ENCODE measurements at places on chromosomes 5 and 9.

DNA sequence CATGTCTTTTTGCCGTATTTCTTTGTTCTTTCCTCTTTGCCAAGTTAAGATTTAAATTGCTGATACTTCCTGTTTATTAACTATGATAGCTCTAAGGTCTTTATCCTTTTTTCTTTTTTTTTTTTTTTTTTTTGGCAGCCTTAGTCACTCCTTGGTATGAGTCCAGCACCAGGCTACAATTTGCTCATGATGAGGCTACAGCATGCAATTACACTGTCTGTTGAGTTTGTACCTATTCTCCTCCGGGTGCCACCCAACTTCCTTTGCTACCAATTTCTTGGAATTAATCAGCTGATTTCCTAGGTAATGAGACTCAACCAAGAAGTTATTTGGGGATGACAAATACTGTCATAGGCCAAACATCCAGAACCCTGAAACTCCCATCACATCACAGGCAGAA lies 25.5 kb downstream of the ACTL7B start:
- no peak overlapping the region for H3K27ac ChIP-seq
- H3K27me3 ChIP-seq = no peaks in the 10 kb centered on the region
- H3K36me3 ChIP-seq = no peaks in the 10 kb centered on the region
- DNase-seq = no peak

DNA sequence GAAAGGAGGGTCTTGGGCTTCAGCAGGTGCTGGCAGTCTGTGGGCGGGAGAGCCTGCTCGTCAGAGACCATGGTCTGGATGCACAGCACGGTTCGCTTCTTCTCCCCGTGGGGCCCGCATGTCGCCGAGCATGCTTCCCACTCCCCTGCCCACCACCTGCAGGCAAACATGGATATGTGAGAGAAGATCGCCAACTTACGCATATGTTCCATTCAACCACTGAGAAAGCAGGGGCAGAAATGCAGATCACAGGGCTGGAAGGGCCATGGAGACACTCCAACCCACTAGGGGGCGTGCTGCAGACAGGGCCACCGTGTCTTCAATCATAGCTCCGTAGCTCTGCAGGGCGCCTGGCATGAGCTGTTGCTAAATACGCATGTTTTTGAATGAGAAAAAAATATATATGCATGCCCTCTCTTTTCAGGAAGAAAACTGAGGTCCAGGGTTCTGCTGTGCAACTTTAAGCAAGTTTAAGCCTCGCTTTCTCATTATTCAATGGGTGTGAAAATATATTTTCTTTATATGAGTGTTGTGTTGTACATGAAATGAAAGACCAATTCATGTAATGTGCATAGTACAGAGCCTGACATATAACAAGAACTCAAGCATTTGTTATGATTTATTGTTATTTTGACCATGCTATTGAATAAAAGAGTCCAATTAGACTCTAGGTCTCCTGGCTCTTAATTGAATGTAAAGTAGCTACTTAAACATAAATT lies 148.0 kb downstream of the TARS1 start:
- DNase-seq = peak; percentile 18
- no peaks in the 10 kb centered on the region for H3K36me3 ChIP-seq
- H3K4me3 ChIP-seq = no peak overlapping the region

DNA sequence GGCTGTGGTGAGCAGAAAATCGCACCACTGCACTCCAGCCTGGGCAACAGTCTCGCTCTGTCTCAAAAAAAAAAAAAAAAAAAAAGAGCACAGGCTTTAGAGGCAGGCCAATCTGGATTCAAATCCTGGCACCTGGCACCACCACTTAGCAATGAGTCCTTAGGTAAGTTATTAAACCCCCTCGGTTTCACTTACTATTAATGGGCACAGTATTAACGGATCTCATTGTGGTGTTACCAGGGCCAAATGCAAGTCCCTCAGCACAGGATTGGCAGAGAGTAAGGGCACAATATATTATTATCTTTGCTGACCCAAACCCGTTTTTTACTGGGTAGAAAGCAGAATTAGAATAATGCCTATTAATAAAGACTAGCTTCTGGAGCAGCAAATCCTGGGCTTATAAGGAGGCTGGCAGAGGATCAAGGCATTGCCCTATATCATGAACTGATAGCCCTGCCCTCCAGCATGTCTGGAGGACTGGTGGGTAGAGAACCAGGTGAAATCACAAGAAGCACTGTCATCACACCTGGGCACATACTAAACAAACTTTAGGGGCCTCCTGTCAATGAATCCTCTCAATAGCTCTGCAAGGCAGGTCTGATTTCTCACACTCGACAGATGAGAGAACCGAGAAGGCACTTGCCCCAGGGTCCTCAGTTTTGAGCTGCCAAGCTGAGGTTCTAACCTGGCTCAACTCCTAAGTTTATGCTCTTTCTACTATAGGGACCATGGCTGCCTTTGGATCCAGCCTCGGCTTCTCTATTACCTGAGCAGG lies 17.7 kb downstream of the PCDHGC5 start:
- H3K27me3 ChIP-seq = no peaks in the 10 kb centered on the region
- H3K4me1 ChIP-seq = peaks cover 7% of the 10 kb centered on the region
- no peaks in the 10 kb centered on the region for H3K36me3 ChIP-seq
- no peak for DNase-seq
- H3K4me3 ChIP-seq = no peak overlapping the region

DNA sequence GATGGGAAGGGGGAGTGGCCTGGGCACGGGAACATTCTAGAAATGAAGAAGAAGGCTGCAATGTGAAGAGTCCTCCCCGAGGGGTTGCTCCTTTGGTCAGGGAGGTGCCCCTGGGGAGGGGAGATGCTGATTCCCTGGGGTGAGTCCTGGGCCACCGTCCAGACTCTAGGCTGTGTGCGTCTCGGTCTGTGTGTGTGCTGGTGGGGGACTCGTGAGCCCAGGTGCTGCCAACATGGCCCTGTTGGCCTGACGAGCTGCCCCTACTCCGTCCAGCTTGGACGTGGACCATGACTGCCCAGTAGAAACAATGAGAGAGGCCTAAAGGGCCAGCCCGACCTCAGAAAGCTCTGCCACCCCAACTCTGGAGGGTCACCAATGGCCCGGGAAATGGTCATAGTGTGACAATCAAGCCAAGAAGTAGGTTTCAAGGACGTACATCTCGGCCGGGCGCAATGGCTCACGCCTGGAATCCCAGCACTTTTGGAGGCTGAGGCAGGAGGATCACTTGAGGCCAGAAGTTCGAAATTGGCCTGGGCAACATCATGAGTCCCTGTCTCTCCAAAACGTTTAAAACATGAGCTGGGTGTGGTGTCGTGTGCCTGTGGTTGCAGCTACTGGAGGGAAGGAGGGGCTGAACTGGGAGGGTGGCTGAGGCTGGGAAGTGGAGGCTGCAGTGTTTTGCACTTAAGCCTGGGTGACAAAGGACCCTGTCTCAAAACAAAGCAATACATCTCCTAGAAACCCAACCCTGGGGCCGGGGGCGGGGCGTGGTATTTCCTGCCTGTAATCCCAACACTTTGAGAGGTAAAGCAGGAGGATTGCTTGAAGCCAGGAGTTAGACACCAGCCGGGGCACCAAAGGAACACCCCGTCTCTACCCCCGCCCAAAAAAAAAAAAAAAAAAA lies 17.0 kb downstream of the LHX3 start:
- H3K27me3 ChIP-seq = peaks cover 23% of the 10 kb centered on the region
- no peak for DNase-seq
- no peaks in the 10 kb centered on the region for H3K36me3 ChIP-seq
- no peak overlapping the region for H3K4me3 ChIP-seq
- no peak overlapping the region for H3K27ac ChIP-seq
- H3K4me1 ChIP-seq = no peaks in the 10 kb centered on the region

- H3K27me3 ChIP-seq = peaks cover 6% of the 10 kb centered on the region
- DNase-seq = no peak
- H3K36me3 ChIP-seq = no peaks in the 10 kb centered on the region
- H3K27ac ChIP-seq = no peak overlapping the region
- H3K4me3 ChIP-seq = no peak overlapping the region
These were observed 30.5 kb downstream of the PTCH1 start for GRCh38 chr9:95486318-95486717.

DNA sequence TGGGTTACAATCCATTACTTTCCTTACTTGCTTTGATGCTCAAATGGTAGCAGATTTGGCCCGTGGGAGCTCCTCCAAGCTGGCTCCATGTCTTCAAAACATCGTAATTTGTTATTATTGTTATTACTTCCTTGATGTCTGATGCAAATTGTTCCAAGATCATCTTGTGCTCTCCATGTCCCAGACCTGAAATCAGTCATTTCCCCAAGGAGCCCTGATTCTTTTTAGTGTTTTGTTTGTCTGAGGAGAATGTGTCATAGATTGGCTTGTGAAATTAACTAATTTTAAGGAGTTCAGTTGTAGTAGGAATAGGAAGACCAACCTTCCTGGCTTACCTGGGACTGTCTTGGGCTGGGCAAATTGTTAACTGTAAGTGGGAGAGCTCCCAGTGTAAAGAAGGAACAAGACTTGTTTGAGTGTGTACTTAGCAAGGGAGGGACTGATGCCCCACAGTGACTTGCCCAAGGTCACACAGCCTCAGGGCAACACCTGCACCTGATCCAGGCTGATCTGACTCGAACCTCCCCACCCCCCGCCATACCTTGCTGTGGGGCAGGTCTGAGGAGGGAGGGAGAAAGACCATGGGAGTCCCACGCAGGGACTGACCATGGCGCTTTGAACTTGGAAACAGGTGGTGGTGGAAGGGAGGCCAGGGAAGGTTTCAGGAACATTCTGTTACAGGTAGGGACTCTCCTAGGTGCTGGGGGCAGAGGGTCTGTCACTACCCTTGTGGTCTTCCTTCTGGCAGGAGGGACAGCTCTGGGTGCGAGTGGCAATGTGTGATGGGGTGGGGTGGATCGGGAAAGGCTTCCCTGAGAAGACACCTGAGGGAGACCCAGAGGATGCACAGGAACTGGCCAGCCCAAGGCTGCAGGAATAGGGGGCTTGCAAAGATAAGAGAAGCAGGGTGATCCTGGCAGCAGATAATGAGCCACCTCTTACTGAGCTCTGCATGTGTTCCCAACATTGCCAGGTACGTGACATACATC lies 2.7 kb upstream of the BICD2 start:
- peaks cover 42% of the 10 kb centered on the region for H3K4me1 ChIP-seq
- no peak for DNase-seq
- H3K36me3 ChIP-seq = no peaks in the 10 kb centered on the region
- H3K4me3 ChIP-seq = no peak overlapping the region

DNA sequence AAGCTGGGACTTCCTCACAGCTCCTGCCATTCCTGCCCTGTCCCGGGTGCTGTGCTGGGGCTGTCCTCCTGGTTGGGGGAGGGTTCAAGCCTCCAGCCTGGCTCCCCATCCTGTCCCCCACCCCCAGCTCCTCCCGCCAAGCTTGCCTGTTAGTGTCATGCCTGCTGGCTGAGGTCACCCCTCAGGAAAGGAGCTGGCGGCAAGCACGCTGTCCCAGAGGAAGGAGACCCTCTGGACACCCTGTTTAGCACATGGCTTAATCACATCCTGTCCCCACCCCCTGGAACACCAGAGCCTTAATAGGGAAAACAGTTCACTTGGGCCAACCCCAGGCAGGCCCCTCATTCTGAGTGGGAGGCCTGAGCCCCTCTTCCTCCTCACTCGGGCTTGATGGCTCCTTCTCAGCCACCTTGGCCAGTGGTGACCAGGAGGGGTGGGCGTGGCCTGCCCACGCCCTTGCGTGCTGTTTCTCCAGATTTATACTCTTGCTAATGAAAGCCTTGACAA lies 9.2 kb upstream of the PHYHD1 start:
- no peaks in the 10 kb centered on the region for H3K4me1 ChIP-seq
- H3K4me3 ChIP-seq = no peak overlapping the region
- H3K27ac ChIP-seq = peak overlapping the region; percentile 19
- H3K36me3 ChIP-seq = peaks cover 50% of the 10 kb centered on the region
- no peaks in the 10 kb centered on the region for H3K27me3 ChIP-seq

- no peak overlapping the region for H3K4me3 ChIP-seq
- no peaks in the 10 kb centered on the region for H3K36me3 ChIP-seq
- no peak overlapping the region for H3K27ac ChIP-seq
- no peaks in the 10 kb centered on the region for H3K4me1 ChIP-seq
These were observed 83.0 kb upstream of the GLIS3 start for GRCh38 chr9:4382722-4383317.

Data from common myeloid progenitor, CD34-positive (primary cell).